Sciatic nerve (tissue), 2 donors: ENCODE measurements at places on chromosomes 7 and 10. TPM values are rescaled to one million over a fixed set of nuclear protein-coding genes. Genes with fewer than 3 reads are reported as not detected.

- DNase-seq: no peak
These were observed 370.4 kb downstream of the TNS3 start for GRCh38 chr7:47211519-47211973.

GRCh38 chr7:105006367-105007136 is 7.5 kb upstream of the KMT2E start:
- DNase-seq: no peak

DNA sequence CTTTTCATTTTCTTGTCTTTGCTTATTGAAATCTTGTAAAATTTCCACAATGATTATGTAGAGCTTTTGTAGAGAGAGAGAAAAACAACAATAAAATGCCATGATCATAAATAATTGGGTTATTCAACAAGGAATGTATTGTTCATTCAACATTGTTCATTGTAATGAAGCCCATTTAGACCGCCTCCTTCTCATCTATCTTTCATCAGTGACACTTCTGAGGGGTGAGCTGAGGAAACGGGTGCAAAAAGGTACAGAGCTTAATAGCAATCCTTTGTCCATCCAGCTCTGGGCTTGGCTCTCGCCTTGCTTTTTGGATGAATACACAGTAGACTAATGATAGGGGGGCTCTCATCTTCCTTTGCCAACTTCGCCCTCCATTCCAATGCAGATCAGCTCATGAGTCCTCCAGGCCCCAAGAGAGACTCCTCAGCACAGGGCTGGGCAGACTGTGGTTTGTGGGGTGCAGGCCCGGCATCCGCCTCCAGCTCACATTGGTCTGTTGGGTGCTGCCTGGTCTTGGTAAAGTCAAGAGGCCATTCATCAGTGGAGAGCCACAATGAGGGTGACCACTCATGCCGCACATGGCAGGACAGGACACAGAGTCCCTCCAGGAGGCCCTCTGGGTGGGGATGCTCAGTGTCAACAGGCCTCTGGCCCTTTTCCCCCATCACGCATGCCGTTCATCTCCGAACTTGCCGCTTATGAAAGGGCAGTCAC is 17.9 kb upstream of the PPA1 start:
- DNase-seq: no peak

DNA sequence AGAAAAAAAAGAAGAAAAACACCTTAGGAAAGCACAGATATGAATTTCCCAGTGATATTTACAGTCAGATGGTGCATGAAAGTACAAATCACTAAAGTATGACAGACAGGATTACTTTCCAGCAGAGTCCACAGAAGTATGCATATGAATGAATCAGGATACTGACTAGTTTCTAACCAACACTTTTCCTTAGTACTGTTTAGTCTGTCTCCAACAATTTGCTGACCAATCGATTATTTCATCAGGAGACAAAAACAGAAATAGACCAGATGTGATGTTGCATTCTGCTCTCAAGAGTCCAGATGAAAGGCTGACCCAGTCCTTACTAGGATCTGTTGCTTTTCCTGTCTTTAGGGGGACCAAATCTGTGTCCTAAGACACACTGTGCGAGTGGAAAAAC is 14.6 kb downstream of the SLC35B4 start:
- DNase-seq: no peak

Gene JCAD
- total RNA-seq: 83.5 TPM

DNA sequence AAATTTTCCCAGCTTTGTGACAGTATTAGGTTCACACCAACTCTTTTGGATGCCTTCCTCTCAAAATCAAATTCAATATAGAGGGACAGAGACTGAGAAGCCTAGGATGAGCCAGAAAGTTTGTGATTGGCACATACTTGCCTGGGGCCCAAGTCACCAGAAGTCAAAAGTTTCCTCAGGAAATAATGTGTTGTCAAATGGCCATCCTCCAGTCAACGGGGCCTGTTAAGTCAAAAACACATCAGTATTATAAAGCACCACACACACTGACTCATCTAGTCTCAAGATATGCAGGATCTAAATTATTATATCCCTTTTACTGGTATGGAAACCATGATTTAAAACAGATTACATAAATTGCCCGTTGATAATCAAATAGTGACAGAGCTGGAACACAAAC is 158.1 kb downstream of the AHR start:
- DNase-seq: no peak

DNA sequence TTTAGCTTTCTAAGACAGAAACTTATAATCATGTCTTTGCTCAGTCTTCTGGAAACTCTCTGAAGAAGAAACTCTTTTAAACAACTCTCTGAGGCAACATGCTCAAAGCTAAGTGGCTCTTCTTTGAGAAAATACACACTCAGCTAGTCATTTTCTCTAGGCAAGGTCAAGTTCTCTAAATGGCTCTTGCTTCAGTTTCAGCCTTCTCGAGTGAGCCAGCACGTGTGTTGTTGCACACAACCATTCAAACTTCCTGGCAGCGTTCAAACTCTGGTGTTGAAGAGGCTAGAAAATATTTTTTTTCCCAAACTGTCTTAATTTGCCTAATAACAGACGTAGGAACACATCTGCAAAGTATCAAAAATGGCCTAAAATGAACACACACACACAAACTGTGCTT is 129.1 kb downstream of the THSD7A start:
- no peak for DNase-seq

DNA sequence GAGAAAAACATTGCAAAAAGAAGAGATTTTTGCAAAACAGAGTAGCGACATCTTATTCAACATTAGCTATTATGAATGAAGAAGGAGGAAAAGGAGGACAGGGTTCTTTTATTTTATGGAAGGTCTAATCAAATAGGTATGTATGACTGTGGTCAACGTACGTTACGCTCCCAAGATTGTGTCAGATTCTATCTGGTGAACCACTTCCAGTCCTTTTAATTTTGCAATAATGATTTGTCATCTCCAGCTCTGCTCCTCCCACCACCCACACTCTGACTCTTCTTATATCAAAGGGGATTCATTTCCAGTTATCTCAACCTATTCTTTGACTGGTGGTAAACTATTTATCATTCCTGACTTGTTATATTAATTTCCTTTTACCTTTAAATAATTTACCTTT is 259.9 kb downstream of the CACNA2D1 start:
- no peak for DNase-seq

Gene WNT8B
- not detected for total RNA-seq

DNA sequence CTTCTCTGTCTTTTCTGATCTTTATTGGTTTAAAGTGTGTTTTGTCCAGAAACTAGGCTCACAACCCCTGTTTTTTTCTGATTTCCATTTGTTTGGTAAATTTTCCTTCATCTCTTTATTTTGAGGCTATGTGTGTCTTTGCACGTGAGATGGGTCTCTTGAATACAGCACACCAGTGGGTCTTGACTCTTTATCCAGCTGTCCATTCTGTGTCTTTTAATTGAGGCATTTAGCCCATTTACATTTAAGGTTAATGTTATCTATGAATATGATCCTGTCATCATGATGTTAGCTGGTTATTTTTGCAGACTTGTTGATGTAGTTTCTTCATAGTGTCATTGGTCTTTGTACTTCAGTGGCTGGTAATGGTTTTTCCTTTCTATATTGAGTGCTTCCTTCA is 10.1 kb downstream of the TEX36 start:
- no peak for DNase-seq

Gene PKD2L1
- total RNA-seq: not detected

Gene C10orf105
- total RNA-seq: 0.53 TPM

GRCh38 chr7:3578399-3578798 is 277.3 kb downstream of the SDK1 start:
- no peak for DNase-seq

GRCh38 chr10:6669269-6669859 is 89.3 kb upstream of the PRKCQ start:
- DNase-seq: no peak

Gene PTPN20
- total RNA-seq: 5.3 TPM

Gene SHTN1
- total RNA-seq: 23.2 TPM

DNA sequence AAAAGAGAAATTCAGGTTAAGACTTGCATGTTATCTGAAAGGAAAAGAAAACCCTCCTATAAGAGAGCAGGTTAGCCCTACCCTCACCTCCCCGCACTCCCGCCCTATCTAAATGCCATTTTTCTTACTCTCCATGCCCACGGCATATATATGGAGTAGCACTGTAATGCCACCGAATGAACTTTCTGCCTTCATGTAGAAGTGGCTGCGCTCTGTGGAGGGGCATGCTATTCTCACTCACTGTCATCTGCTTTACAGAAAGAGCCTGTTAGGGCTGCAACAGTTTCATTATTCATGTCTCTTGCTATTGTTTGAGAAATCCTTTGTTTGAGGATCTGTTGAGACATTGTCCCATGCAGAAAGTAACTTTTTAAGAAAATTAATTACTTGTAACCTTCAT is 1190.6 kb downstream of the SORCS1 start:
- no peak for DNase-seq

Gene UPP1
- 24.3 TPM for total RNA-seq

- DNase-seq: no peak
These were observed 120.0 kb downstream of the TMEM168 start for GRCh38 chr7:112670193-112670592.

DNA sequence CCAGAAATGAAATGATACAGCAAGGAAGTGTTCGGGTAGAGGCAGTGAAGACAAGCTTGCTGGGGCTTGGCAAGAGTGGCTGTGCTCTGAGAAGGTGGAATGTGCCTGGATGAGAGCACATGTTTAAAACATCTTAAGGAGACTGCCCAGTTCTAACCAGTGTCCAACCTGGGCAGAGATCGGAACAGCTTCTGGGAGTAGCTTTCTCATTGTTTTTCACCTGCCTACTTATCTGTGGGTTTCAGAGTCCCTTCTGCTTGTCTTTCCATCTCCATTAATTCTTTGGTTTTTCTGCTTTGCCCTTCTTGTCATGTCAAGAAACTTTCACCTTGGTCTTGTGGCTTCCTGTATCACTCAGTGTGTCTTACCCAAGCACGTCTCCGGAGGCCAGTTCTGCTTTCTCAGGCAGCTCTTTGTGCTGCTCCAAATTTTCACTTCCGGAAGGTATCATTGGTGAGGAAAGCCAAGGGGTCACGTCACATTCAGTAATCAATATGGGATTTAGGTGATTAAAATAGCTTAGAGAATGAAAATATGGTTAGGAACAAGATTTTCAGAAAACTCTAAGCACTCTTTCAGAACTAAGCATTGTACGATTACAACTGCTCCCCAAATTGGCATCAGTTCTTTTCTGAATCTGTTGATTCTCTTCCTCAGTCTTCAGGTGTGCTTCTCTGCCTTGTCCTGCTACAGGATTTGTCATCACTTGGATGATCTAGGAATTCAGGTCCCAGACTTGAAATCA is 5.5 kb upstream of the LAMB4 start:
- no peak for DNase-seq

Gene TFR2
- 1.2 TPM for total RNA-seq

Gene CALML3
- total RNA-seq: not detected

DNA sequence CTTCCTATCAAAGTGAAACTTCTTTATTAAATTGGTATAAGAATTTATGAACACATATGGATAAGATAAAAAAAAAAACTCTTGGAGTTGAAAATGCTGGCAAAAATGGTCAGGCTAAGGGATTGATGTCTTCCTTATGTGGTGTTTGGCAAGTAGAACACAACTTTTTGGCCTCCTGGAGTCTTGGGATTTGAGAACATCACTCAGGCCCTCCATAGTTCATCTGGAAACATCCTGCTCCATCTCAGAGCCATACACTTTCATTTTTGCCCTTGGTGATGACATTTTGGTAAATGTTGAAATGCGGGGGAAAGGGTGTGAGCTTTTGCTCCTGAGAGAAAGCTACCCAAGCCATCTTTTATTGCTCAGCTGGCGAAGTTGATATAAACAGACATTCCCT is 27.5 kb upstream of the BTBD16 start:
- peak; percentile 13 for DNase-seq

- no peak for DNase-seq
These were observed 102.7 kb downstream of the CABCOCO1 start for GRCh38 chr10:61765176-61766087.

Gene CYP2C8
- total RNA-seq: 0.49 TPM

Gene ASIC3
- total RNA-seq: 4.7 TPM

Gene SEMA3C
- total RNA-seq: 143 TPM

DNA sequence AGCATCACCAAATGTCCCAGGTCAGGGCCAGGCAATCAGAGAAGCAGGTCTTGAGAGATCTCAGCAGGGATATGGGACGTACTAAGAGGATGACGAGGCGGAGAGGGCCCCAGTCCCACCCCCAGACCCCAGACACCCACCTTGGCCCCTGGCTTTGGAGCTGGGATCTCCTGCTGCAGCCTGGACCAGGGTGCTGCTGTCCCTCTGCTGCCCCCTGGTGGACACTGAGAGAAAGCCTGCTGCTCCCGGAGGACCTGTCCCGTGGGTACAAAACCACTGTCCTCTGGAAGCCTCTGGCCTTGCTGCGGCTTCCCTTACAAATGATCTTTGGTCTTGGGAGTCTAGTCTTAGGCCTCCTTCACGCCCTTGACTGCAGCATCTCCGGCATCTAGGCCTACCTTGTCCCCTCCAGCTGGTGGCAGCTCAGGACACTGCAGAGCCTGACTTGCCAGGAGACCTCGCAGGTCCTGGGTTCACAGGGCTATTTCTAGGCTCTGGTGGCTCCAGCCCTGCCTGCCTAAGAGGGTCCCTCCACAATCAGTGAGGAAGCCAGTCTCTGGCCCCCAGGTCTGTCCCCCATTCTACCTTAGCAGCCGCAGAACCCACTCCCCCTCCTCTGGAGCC is 97.1 kb downstream of the RGS10 start:
- DNase-seq: peak; percentile 95

- DNase-seq: no peak
These were observed 14.8 kb upstream of the PRR15 start for GRCh38 chr7:29548823-29549222.

- no peak for DNase-seq
These were observed 205.8 kb downstream of the CCSER2 start for GRCh38 chr10:84534168-84534567.

DNA sequence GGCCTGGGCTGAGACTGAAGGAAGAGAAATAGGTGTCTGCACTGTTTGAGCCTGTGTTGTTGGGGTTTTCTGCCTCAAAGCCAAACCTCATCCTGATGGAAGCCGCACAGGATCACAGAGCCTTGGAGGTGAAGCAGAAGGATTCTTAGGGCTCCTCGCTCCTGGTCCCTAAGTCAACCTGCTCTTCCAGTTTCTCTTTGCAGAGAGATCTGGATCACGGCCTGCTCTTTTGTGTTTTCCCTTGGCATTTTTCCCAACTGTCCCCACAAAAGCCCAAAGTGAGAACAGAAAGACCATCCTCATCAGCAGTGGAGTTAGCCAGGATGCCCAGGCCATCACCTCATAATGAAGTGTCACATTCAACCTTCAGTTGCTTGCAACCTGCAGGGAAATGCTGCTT is 20.3 kb upstream of the PPIA start:
- DNase-seq: no peak

DNA sequence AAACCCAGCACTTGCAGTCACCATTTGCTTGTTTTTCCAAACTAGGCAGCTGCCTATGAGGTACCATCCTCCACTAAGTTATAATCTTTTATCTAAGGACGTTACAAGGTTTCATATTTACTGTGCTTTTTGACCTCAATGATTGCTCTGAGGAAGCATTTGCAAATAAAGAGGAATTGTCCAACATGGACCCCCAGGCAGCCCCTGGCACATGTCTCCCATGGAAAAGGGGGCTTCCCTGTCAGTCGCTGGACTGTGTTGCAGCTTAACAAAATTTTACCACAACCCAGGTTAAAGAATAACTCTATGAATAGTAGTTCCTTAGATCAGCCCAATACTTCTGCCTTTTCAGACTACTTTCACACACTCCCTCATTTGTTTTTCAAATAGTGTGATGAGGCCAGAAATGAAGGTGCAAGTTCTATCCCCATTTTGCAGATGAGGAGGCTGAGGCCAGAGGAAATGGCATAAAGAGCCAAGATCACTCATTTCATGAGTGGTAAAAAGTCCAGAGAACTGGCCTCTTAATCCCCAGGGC is 52.8 kb upstream of the ZPBP start:
- no peak for DNase-seq
